ENCODE measurements at places on chromosomes 3 and 15.

DNA sequence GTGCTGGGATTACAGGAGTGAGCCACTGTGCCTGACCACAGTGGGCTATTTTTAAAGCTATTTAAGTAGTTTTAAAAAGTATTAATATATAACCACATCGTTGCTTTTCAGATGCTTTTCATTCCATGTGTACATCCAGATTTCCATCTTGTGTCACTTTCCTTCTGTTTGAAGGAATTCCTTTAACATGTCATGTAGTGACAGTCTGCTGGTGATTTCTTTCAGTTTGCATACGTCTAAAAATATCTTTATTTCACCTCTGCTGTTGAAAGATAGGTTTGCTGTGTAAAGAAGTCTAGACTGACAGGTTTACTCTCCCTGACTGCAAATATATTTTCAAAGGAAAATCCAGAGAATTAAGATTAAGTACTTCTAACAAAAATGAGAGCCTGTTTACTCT is 12.2 kb downstream of the FAM240A start:
- DNase-seq: no peak

- no peak for DNase-seq
These were observed 30.3 kb downstream of the PLXNA1 start for GRCh38 chr3:127013181-127013580.

- DNase-seq: no peak
These were observed 102.4 kb downstream of the RPL22L1 start for GRCh38 chr3:170767576-170767941.

DNA sequence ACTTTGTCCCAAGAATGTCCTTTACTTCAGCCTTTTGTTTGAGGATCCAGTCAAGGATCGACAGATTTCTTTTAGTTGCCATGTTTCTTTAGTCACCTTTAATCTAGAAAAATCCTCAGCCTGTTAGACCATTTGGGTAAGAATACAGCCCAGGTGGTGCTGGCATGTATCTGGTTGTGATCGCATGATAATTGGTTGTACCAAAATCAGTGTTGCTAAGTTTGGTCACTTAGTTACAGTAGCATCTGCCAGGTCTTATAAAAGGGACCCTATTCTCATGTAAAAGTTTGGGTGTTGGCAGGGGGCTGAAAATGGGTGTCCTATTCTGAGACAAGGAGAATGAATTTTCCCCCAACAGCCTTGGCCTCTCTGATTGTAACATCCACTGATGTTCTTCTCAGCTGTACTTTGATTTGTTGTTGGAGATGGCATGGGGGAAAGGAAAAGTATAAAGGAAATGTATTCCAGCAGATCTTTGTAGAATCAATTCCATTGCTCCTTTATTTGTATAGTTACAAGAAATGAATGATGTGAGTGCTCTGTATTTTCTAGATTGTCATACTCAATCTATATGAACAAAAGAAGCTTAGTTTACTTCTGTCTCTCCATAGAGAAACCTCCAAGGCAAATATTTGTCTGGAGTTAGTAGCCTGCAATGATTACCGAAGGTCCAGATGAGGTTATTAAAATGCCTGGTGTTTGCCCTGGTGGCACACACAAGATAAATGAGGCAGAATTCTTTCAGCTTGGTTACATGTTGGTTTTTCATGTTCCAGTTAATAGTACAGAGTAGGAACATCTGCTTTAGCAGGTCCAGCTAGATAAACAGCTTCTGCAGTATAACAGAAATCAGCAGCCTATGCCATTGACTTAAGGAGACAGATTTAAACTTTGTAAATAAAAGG is 65.7 kb downstream of the CMTM8 start:
- DNase-seq: no peak

DNA sequence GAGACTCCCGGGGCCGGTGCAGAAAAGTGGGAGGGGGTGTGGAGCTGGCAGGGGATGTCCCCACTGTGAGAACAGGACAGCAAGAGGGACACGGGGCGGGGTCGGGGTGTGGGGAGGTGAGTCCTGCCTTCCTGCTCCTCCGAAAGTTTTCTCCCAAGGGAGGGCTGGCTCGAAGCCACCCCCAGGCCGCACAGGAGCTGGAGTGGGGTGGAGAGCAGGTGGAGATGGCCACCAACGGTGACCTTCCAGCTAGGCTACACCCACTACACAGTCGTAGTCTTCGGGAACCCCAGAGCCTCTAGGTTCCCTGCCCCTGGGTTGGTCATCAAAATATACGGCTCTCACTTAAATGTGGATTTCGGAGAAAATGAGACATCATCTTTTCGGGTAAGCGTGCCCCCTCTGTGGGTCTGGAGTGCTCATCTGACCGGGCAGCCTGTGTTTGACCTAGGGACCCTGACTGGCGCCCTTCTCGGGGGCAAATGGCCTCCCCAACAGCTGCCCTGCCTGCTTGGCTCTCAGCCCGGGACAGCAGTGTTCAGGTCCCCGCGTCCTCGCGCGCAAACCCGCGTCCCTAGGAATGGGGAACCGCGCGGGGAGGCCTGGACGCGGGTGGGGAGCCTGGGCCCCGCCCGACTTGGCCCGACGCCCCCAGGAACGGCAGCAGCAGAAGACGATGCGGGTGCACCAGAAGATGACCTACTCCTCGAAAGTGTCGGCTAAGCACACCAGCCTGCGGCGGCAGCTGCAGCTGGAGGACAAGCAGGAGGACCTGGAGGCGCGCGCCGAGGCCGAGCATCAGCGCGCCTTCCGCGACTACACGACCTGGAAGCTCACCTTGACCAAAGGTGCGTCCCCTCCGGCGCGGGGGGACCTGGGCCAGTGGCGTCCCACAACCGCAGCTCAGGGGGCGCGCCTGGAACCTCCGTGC is 21.2 kb downstream of the CFAP100 start:
- DNase-seq: no peak

DNA sequence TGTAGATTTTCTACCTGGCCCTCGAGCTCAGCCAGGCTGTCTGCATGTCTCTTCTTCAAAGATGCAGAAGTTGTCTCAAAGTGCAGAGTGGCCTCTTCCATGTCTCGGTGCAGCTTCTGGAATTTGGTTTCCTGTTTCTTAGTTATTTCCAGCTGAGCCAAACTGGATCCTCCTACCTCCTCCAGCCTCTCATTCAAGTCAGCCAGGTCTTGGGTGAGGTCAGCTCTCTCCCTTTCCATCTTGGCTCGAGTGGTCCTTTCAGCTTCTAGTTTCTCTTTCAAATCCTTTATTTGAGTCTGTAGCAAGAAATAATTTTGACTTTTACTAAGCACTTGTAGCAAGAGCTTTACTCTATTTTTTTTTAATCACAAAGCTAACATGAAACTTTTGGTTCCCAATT is 81.8 kb downstream of the MYH15 start:
- DNase-seq: no peak

DNA sequence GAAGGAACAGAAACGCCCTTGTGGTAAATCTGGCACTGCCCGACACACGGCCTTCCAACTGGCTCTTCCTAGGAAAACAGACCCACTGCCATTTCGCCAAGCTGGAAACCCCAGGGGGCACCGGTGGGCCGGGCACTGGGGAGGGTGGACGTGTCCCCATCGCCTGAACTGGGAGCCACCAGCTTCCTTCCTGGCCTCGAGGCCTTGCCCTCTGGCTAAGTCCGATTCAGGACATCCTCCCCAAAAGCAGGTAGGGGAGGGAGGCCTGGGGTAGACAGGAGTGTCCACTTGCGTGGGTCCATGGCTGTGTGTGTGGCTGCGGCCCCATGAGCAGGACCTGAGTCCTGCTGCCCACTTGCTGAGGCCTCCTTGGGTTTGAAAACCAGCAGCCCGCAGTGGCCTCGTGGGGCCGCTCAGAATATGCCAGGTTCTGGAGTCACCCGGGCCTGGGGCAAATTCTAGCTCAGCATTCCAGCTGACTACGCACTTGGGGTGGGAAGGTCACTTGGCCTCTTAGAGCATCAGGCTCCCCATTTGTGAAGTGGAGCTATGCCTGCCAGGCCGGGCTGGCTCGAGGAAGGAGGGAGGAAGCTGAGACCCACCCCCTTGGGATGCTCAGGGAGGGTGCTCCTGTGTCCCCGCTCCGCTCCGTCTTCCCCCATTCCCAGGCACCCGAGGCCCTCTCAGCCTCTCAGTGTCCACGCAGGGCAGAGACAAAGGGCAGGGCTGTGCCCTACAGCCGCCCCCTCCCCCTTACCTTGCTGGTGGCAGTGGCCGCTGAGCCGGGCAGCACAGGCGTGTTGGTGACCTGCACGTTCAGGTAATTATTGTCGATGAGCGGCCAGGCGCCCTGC is 37.5 kb downstream of the RGMA start:
- no peak for DNase-seq

DNA sequence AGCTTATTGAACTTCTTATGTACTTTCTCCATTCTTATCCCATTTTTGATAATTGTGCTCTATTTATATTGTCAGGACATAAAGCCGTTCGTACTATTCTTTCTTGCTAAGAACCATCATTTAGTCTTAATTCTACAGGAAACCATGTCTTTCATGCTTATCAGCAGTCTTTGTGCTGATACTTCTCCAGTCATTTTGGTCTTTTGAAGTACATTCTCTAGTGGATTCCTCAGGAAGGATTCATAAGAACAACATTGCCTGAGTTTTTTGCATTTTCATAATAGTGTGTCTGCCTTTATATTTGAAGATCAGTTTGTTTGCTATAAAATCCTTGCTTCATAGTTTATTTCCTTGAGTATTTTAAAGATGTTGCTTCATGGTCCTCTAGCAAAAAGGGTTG is 126.6 kb upstream of the NEO1 start:
- no peak for DNase-seq

- no peak for DNase-seq
These were observed 342.1 kb upstream of the LRRC3B start for GRCh38 chr3:26280517-26280916.

DNA sequence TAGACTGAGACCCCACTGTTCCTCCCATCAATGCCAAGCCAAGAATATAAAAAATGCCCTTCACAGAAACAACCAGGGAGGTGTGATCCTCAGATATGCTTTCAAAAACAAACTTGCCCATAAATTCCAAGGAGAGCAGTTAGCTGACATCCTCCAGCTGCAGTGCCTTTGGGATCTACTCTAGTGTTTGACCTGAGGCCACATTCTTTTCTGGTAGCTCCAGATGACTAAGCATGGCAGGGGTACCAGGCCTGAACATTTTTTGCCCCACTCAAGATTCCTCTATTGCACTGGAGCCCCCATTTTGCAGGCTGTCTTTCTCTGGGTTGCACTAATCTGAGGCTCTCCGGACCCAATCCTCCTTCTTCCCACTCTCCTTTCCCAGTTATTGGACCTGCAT is 27.9 kb upstream of the ACP3 start:
- DNase-seq: no peak

GRCh38 chr3:116199063-116199462 is 246.2 kb downstream of the LSAMP start:
- DNase-seq: no peak

DNA sequence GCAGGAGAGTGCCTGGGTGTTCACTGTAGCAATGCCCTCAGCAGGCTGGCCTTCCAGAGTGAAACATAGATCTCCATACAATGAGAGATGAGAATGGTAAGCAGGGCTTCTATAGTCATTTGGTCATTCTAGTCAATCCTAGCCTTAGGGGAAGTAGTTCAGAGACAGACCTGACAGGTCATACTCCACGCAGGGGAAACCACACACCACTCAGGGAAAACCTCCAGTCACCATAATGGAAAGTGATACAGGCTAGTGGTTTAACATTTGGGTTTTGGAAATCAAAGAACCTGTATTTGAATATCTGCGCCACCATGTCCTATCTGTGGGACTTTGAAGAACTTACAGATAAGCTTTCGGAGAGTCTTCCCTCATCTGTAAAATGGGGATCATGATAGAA is 425.7 kb upstream of the PPP2R3A start:
- no peak for DNase-seq

DNA sequence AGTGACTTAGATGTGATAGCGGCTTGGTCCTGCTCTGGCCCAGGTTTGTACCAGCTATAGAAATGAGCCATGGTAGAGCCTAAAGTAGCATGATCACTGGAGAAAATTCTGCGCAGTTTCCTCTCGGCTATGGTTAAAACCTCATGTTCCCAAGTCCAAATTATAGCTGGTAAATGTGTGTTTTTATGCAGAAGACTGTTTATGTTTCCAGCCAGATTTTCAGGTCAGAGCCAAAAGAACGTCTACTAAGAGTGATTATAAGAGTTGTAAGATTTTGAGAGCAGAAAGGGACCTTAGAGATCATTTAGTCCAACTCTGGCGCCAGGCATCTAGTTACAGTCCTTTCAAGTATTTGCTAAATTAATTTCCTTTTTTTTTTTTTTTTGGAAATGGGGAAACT is 333.7 kb downstream of the LPP start:
- no peak for DNase-seq

DNA sequence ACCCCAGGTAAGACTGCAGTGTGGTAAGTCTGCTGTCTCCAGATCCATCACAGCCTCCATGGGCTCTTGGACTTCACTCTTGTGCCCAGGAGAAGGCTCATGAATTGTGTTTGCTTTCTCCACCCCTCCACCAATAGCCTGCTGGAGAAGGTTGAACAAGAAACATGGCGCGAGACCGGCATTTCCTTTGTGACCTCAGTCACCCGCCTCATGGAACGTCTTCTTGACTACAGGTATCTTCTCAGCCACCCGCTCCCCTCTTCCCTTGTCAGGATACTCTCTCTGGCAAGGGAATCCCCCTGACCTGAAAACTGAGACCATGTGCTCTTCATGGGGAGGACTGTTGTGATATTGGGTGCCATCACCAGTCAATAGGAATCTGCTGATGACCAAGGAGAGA is 52.1 kb upstream of the MANF start:
- DNase-seq: no peak

- no peak for DNase-seq
These were observed 195.0 kb downstream of the ZIC1 start for GRCh38 chr3:147604136-147604535.

DNA sequence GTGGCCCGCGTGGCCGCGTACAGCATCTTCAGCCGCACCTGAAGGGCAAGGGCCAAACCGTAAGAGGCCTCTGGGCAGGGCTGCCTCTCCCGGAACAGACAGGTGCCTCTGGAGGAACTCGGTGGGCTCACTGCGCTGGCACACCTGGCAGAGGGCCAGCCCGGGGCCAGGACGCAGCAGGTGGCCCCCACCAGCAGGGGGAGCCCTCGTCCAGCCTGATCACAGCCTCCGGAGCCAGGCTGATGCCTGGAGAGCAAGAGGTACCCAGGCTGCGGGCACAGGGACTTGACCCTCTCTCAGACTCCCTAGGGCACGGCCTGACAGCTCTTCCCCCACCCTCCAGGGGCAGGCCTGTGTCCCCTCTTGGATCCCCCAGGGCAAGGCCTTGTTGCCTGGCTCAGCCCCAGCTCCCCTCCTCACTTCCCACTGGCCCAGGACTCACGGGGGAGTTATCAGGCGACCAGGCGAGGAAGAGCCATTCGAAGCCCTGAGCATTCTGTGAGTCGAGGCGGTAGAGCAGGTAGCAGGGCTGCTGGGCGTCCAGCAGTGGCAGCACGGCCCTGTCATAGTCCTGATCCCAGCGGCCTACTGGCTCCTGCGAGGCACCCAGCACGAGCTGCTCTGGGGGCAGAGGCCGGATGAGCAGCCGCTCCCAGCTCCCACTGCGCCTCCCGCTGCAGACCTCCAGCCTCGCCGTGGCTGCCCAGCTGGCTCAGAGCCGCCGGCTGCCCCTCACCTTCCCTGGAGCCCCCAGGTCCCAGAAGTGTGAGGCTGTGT is 6.2 kb upstream of the TLR9 start:
- peak; percentile 67 for DNase-seq
